ENCODE measurements at places on chromosomes 1 and 21.

GRCh38 chr1:26191739-26192138 lies 1.3 kb downstream of the CATSPER4 start:
- no peak for DNase-seq

DNA sequence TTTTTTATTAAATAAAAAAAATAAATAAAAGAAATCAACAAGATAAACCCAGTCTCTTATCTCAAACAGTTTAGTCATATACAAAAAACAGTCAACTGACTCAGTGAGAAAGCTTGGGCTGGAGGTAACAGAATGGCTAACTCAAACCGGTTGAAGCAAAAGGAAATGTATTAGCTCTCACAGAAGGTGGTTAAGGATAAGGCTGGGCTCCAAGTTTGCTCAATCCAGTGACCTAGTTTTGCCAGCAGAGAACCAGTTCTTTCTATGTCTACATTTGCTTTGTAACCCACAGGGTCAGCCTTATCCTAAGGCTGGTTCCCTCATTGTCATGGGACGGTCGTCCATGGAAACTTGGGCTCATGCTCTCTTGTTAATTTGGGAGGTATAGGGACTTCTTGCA lies 144.5 kb upstream of the L1TD1 start:
- DNase-seq, result no peak

DNA sequence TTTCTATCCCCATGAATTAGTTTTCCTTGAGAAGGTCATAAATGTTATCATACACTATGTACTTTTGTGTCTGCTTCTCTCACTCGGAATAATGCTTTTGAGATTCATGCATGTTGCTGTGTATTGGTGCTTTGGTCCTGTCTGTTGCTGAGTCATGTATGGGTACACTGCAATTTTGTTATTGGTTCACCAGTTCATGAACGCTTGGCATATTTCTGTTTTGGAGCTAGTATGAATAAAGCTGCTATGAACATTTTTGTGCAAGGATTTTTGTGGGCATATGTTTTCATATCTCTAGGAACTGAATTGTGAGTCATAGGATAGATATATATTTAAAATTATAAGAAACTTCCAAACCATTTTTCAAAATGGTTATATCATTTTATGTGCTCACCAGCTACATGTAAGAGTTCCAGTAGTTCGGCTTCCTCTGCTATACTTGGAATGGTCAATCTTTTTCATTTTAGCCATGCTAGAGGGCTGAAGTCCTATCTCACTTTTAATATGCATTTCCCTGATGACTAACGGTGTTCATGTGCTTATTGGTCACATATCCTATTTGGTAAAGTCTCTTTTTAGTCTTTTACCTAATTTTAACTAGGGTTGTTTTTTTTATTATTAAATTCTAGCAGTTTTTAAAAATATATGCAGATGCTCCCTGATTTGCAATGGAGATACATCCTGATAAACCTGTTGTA lies 38.2 kb downstream of the ETS2 start:
- DNase-seq, result no peak

GRCh38 chr1:190479516-190479915 lies 1.9 kb upstream of the BRINP3 start:
- DNase-seq, result peak; percentile 42

DNA sequence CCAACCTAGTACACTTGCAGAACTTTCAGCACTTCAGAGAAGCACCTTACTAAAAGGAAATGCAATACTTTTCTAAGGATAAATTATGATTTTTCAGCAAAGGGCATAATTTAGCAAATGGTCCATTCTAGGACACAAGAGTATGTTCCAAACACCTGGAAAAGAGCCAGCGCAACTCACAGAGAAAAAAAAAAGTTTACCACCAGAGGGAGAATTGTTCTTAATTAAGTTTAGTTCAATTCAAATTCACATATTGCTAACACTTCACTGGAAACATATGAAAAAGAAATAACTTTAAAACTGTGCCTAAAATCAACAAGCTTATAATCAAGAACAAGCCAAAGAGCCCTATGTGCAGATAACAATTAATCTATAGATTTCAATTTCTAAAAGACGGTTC lies 338.1 kb downstream of the SEC16B start:
- DNase-seq, result no peak

- no peak for DNase-seq
These were observed 97.9 kb upstream of the EDN2 start for GRCh38 chr1:41582351-41582750.

GRCh38 chr1:199700551-199700950 lies 327.0 kb upstream of the NR5A2 start:
- DNase-seq, result no peak
